NAMALWA (cell line): ENCODE measurements at places on chromosomes 7 and 10.

DNA sequence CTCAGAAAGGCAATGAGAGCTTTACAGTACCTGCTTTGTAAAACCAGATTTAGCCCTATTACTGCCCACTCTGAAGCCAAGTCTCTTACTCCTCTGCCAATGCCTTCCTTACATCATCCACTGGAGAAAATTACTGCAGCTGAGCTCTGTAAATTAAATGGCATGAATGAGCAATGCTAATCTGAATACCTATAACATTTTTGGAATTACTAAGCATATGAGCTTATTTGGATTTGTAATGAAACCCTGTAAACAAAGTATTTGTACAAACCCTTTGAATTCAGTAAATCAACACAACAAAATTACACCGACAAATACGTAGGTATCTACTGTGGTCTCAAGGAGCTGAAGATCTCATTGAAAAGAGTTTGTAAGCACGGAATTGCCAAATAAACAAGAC is 12.1 kb upstream of the CCNY start:
- no peak for DNase-seq

GRCh38 chr7:51451751-51452476 is 135.3 kb upstream of the COBL start:
- DNase-seq: no peak

- peak; percentile 73 for DNase-seq
Observed at GRCh38 chr7:83410989-83411591, 237.8 kb downstream of the SEMA3E start.

GRCh38 chr10:102246261-102246660 is 929 bp downstream of the GBF1 start:
- peak; percentile 60 for DNase-seq
